ENCODE measurements at places on chromosomes 12 and 14.

DNA sequence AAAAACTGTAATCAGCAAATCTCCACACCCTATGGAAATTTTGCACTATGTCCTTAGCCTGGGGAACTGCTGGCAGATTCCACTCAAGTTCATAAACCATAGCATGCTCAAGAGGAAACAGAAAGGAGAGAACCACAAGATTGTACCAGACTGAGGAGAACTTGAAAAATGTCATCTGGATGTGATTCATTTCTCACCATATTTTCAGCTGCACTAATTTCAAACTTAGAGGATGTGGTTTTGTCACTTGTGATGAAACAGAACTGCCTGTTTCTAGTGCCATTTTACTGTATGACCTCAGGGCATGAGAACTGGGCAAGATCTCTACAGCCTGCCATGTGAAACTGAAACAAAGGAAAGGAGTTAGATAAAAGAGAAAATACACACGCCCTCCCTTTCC is 1493.1 kb upstream of the FLRT2 start:
- no peak for DNase-seq

- DNase-seq: no peak
Measured at GRCh38 chr12:113077859-113078255, 21.3 kb downstream of the DTX1 start.

- DNase-seq: no peak
Measured at GRCh38 chr12:131830914-131831571, 2.9 kb downstream of the MMP17 start.

DNA sequence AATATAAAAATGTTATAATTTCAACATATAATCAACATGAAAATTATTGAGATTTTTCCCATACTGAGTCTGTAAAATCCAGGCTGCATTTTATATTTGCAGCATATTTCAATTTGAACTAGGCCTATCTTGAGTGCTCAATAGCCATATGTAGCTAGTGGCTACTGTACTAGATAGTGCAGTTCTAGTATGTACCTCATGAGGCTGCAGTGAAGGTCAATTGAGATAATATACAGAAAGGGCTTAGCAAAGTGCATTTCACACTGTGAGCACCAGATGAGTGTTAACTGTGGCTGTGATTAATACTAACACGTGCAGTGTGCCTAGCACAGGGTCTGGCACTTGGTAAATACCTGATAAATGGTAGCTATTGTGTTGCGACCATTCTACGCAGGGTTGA is 5.4 kb upstream of the SLC22A17 start:
- no peak for DNase-seq

DNA sequence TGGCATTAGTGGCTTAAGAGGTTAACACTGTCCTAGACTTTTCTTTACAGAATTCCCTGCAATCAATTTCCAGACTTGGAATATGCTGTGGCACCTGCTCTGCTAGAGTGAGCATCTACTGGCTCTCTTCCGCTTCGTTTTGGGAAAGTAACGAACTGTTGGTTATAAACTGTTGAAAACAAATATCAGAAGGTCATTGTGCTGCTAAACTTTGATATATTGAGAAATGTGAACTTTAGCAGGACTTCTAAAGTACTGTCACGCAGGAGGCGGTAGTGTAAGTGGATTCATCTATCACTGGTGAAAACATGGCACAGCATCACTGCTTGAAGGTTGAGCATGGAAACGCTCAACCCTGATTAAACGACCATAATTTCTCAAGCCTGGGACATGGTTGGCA is 348.9 kb downstream of the FLRT2 start:
- DNase-seq: no peak

DNA sequence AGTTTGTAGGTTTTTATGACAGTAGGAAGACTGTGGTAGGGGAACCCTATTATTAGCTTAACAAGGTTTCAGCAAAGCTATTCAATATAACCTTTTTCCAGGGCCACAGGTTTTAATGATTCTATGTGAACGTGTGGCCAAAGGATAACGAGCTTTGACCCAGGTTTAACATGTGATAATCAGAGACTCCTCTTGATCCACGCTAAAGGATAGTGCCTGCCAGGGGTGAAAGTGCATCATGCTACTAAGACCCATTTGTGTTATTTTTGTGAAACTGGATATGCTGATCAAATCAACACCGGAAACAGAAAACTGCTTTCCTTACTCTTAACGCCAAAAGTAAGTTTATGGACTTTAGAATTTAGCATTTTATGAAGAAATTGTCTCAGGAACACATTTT is 909 bp upstream of the TAOK3 start:
- DNase-seq: no peak

- DNase-seq: no peak
Measured at GRCh38 chr14:52314595-52315354, 663 bp downstream of the PTGER2 start.

DNA sequence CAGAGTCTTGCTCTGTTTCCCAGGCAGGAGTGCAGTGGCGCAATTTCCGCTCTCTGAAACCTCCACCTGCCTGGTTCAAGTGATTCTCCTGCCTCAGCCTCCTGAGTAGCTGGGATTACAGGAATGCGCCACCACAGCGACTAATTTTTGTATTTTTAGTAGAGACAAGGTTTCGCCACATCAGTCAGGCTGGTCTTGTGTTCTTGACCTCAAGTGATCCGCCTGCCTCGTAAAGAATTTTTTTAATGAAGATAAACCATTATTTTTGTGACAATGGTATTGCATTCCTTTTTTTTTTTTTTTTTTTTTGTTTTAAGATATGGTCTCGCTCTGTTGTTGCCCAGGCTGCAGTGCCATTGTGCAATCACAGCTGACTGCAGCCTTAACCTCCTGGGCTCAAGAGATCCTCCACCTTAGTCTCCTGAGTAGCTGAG is 25.8 kb downstream of the ACVR1B start:
- DNase-seq: no peak

- no peak for DNase-seq
Measured at GRCh38 chr14:99062772-99063418, 209.1 kb downstream of the BCL11B start.

DNA sequence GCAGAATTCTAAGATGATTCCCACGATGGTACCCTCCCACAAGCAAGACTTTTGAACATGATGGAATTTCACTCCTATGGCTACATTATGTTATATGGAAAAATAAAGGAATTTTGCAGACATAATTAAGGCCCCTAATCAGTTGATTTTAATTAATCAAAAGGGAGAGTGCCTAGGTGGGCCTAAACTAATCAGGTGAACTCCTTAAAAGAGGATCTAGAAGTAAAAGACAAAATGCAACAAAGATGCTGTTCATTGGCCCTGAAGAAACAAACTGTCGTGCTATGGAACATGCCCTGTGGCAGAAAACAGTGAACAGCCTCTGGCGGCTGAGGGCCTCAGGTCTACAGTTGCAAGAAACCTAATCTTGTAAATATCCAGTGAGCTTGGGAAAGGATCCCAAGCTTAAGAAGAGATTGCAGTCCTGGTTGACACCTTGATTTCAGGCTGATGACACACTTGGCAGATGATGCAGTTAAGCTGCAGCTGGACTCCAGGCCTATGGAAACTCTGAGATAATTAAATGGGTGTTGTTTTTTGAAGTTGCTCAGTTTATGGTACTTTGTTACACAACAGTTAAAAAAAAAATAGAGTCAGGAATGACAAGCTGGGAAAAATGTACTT is 13.8 kb downstream of the TMCC3 start:
- no peak for DNase-seq

GRCh38 chr12:108709697-108710096 is 21.6 kb downstream of the CORO1C start:
- DNase-seq: no peak

GRCh38 chr12:100926669-100927248 is 132.2 kb downstream of the ANO4 start:
- DNase-seq: no peak

DNA sequence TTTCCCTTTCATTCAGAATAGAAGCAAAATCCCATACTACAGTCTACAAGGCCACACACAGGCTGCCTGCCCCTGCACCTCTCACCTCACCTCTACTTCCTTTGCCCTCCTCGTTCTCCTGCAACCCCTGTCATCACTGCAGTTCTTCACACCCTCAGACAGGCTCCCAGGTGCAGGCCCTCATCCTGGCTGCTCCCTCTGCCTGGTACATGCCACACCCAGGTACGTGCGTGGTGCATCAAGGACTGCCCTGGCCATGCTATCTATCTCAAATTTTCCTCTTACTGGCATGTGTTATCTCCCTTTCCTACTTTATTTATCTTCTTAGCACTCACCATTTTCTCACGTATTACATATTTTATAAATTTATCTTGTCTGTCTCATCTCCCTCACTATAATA is 24.3 kb downstream of the TM7SF3 start:
- DNase-seq: no peak

DNA sequence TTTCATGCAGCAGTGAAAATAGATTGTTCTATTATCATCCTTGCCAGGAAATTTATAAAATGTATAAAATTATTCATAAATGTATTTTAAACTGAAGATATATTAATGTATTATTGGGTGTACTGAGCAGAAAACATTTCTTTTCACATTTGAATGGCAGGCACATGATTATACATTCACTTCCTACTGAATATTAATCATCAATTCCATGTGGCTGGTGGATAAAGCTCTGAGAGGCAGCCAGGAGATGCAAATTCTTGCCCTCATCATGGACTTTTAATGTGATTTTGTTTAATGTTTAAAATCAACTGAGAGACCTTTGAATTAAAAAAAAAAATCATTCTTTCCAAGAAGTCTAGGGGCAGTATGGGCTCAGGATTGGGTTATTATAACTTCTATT is 40.8 kb downstream of the ANO6 start:
- no peak for DNase-seq

DNA sequence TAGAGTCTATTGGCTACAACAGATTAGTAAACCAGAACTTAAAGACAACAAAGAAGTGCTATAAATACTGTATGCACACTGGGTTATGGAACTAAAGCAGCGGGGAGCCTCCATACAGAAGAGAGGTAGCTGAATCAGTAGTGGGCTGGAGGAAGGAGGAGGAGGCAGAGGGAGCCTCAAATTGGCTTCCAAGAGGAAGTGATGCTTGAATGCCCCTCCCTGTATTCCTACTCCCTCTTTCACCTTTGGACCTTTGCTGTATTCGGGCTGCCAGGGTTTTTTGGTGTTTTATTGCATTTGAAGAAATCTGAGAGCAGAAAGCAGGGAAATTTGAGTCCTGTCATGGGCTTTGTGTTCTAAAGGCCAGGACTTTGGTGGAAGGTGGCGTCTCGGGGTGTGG is 104.0 kb upstream of the PTPRB start:
- DNase-seq: no peak

GRCh38 chr12:55942055-55942454 is 11.1 kb downstream of the DGKA start:
- DNase-seq: no peak

- DNase-seq: peak; percentile 10
Measured at GRCh38 chr12:92034858-92035401, 110.7 kb downstream of the BTG1 start.

- DNase-seq: no peak
Measured at GRCh38 chr12:68573406-68573805, 37.3 kb upstream of the RAP1B start.

GRCh38 chr14:72921396-72921795 is 4.9 kb upstream of the DCAF4 start:
- DNase-seq: no peak

DNA sequence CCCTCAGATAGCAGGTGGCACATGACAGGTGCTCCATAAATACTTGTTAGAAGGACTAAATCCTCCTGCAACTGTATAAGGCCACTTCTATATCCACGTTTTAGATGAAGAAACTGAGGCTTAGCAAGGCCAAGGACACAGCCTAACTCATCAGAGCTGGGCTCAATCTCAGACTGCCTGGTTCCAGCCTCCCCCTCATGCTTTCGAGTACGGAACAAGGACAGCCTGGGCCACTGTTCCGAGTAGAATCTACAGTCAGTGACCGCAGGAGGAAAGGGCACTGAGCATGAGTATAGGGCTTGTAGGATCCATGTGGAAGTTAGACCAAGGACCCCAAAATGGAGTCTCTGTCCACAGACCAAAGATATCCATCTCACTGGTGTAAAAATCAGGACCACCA is 84.6 kb downstream of the NT5DC3 start:
- DNase-seq: no peak

DNA sequence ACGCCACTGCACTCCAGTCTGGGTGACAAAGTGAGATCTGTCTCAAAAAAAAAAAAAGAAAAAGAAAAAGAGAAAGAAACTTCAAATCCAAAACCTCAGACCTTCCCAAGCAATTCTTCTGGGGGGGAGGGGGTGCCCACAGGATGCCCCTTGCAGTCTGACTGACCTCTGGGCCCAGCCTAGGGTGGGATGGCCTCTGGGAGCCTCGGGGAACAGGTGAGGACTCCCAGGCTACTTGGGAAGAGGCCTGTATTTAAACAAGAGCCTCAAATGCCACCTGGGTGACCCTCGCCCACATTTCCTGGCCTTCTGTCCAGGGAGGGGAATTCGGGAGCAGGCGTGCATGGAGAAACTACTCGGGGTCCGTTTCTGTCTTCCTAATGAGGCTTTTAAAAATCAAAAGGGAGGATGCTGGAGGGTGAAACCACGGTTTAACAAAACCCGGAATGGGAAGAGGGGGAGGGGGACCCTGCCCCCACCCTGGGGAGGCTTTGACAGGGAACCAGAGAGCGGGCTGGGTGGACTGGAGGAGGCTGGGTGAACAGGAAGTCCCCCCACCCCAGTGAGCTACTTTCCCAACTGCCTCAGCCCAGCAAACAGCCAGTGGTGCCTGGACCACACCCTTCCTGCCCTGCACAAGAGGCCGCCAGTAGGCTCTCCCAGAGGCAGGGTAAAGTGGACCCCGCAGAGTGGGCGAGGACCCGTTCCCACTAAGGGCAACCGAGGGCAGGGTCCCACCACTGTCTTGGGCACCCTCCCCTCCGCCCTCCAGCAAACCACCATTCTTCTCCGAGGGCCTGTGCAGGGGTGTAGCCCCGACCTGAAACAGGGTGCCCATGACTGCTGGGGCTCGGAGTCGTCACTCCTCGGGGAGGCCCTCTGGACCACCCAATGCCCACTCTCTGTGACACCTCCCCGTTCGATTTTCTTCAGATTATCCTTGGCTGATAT is 1.5 kb upstream of the FBRSL1 start:
- no peak for DNase-seq

DNA sequence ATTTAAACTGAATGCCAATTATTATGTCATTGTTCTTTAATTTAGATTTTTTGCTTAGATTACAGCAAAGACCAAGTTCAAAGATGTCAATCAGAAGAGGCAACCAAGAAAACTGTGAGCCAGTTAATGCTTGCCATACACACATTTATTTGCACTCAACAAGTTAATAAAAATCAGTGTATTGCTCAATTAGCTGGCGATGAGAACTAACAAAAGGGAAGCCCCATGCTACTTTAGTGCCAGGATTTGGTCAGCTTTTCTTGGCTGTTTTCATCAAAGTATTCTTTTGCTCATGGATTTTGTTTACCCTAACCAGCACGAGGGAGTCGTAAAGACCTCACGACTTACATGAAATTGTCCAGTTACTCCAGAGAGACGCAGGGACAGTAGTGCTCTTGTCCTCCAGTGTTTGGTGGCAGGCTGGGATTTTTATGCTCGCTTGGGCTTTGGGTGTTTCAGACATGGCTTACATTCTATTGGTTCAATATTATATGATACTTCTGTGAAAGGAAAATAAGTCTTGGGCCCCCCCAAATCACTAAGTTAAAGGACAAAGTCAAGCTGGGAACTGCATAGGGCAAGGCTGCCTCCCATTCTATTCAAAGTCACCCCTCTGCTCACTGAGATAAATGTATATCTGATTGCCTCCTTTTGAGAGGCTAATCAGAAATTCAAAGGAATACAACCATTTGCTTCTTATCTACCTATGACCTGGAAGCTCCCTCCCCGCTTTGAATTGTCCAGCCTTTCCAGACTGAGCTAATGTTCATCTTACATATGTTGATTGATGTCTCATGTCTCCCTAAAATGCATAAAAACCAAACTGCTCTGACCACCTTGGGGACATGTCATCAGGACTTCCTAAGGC is 7.4 kb upstream of the B4GALNT1 start:
- DNase-seq: no peak

Data from GM19239 (cell line).